ENCODE measurements at places on chromosomes 6 and 20.

DNA sequence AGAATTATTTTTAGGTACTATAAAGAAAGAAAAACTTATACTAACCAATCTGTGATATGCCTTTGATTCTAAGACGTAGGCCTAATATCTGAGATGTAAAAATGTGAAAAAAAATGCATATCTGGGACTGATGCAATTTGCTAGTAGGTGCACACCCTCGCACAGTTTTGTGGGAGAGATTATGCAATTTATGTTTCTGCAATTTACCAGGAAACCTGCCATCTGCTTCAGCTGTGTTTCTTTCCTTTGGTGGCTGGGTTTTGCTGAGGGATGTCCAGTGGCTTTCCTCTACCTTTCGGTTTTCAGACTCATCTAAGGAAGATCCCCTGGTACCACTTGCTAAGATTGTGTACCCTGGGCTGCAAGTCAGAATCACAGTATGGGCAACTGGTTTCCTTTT is 186.9 kb downstream of the ZFP64 start:
- DNase-seq: peak; percentile 52

DNA sequence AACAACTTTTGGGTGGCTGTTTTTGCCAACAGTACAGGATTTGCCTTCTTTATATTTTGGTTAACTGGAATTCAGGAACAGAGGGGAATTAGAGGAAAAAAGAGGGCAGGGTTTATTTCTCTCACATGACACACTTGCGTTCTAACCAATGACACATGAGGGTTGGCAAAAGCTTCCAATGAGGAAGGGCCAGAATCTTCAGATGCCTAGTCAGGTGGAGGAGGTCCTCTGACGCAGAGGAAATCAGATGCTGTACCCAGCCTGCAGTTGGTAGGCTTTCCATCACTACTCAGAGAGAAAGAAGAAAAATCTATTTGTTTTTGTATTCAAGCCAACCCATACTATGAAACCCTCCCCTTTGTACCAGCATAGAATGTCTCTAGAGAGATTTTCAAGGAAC is 20.8 kb downstream of the TM9SF4 start:
- no peak for DNase-seq

DNA sequence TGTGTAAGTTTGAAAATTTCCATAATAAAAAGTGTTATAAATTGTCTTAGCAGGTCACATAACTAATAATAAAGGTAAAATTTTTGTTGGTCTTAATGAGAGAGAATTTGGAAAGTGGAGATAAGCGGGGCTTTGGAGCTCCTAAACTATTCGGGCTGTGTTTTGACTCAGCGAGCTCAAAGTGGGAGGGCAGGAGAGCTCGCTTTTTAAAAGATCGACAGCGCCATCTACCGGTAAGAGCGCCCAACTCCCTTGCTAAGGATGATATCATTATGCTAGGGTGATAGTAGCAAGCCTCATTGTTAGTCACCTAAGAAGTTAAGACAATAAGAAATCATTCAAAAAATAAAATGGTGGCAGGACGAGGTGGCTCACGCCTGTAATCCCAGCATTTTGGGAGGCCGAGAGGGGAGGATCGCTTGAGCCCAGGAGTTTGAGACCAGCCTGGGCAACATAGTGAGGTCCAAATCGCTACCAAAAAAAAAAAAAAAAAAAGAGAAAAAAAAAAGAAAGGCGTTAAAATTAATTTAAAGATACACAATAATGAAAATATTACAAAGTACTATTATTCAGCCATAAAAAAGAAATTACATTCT is 24.8 kb downstream of the C6orf15 start:
- peak; percentile 86 for DNase-seq

DNA sequence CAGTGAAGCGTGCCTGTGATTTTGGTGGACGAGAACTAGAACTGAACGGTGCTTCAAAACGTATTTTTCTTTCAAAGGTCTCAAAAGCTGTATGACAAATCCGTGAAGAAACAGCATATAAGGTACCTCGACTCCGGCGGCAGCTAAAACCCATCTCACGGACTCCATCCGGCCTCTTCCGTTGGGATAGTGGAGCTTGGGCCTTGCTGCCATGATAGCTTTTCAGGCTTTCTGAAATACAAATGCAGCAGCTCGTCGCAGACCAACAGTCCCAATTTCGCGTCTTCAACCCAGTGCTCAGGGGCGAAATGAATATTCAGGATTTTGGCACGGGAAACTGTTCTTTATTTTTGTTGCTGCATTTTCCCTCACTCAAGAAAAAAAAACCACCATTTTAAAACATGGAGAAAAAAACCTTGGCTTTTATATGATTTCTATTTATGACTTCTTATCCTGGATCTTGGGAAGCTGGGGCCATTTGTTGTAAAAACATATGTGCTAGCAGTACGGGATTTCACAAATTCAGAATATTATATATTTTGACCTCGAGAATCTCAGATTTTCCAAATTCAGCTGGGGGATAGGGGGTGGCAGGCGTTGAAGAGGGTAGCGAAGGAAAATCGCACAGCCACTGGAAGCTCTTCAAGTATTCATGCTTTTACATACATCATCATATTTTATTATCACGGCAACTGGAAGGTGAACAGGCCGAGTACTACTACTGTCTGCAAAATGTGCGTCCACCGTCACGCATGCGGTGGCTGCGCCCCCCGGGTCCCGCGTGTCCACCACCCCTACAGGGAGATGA is 849 bp downstream of the GSTA4 start:
- DNase-seq: peak; percentile 68

- peak; percentile 96 for DNase-seq
These were observed 6.8 kb upstream of the SULF2 start for GRCh38 chr20:47792021-47792618.

- DNase-seq: peak; percentile 13
These were observed 115.6 kb downstream of the KHDC1L start for GRCh38 chr6:73109659-73110058.

GRCh38 chr6:106253172-106253571 is 72.4 kb downstream of the ATG5 start:
- peak; percentile 93 for DNase-seq

DNA sequence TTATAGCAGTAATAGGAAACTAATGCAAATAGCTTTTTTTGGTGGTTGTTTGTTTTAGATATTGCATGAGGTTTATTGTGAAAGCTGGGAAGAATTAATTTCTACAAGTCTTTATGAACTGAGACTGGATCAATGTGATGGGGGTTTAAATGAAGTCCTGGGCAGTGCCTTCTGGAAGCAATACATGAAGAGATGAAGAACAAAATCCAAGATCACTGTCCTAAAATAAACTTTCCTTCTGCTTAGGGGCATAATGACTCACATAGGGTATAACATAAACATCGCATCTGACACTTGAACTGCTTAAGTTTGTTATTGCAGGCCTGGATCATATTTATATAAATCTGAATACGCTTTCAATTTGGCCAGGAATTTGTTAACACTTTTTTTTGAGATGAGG is 20.9 kb upstream of the SHLD1 start:
- no peak for DNase-seq

DNA sequence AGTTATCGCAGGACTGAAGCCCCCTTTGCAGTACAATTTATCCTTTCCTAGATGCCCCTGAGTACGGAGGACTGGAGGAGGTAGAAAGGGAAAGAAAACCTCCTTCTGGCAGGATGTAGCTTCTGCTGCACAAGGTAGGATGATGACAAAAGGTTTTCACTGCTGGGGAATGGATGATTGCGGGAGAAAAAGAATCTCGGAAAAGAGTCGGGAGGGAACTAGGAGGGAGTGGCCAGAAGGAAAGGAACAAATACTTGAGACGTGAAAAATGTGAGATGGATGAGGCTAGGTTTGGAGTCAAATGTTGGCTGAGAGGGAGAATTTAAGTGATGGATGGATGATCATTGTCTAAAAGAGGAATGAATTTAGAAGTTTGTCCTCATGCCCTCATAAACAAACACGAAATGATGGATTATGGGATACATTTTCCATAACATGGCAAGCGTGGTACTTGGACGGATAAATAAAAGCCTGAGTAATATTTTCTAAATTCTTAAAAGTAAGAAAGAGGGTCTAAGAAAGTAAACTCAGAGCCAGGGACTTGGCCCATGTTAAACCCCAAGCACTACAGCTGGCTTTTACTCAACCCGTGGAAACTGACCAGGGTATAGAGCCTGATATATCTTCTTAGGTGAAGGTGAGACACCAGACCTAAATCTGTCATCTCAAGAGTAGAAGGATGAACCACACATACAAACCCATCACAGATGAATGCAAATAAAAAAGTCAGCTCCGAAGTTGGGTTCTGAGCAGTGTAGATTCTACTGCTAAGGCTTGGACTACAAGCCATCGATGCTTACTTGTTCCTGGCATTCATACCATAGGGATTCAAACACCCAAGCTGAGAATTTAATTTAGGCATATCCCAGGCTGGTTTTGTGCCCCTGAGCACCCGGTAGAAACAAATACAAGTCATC is 72.4 kb downstream of the HFE start:
- peak; percentile 63 for DNase-seq

GRCh38 chr20:31490752-31491151 is 15.7 kb downstream of the REM1 start:
- DNase-seq: no peak

- DNase-seq: peak; percentile 27
These were observed 1.0 kb downstream of the AFDN start for GRCh38 chr6:167827583-167828324.

DNA sequence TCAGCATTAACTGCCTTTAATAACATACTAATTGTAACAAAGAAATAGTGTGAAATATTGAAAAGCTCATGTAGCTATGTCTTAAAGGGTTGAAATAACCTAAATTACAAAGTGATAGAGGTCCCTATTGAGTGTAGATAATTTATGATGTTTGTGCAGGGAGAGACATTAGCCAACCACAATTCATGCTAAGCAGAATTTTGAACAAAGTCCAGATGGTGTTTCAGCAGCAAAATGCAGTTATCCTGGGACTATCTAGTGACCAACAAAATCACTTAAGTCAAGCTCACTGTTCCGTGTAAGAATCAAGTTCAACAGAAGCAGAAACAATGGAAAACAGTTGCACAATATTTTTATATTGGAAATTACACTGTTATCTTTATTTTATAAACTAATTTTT is 218.5 kb downstream of the SIM1 start:
- peak; percentile 32 for DNase-seq

DNA sequence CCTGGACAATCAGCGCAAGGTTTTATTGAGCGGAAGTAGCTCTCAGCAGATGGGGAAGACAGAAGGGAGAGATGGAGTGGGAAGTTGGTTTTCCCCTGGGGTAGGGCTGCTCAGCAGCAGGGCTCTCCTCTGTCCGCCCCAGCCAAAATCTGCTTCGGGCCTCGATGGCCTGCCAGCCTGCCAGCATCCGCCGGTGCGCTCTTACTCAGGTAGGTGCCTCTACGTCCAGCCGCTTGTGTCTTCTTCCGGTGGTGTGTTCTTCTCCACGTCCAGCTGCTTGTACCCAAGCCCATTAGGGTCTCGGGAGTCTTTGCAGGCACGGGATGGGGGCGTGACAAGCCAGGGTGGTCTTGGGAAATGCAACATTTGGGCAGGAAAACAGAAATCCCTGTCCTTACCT is 1340.0 kb upstream of the MAP3K7 start:
- DNase-seq: no peak
